ENCODE measurements at places on chromosomes 11 and 22. TPM values are rescaled to one million over a fixed set of nuclear protein-coding genes. Genes with fewer than 3 reads are reported as not detected.

DNA sequence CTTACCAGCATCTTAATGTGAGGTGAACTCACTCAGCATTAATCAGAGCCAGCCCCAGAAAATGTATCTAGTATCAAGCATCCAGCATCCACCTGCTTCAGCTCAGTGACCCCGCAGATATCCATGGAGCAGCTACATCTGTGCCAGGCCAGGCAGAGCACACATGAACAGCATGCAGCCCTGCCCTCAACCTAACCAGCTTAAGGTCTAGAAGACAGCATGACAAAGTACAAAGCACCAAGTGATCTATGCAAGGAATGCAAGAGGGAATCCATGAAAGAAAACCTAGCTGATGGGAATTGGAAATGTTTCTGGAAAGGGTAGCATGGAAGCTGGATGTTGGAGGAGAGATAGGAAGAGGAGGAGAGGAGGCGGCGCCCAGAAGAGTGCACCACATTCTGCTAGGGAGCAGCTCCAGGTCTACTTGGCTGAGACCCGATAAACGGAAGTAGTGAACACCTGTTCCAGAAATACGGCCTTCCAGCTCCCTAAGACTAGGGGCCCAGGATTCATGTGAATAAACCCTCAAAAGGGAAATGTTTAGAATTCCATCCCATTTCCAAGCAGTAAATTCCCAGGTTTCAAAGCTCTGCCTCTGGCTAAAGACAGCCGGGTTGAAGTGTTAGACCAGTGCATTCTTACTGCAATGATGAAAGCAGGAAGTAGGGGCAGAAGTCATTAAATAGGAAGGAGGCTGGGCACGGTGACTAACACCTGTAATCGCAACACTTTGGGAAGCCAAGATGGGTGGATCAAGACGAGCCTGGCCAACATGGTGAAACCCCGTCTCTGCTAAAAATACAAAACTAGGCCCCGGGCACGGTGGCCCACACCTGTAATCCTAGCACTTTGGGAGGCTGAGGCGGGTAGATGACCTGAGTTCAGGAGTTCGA, 23.5 kb upstream of the L3MBTL2 start:
- no peak for DNase-seq
- no peak overlapping the region for H3K4me3 ChIP-seq
- no peaks in the 10 kb centered on the region for H3K27me3 ChIP-seq
- H3K36me3 ChIP-seq = peaks cover 13% of the 10 kb centered on the region
- H3K27ac ChIP-seq = no peak overlapping the region

DNA sequence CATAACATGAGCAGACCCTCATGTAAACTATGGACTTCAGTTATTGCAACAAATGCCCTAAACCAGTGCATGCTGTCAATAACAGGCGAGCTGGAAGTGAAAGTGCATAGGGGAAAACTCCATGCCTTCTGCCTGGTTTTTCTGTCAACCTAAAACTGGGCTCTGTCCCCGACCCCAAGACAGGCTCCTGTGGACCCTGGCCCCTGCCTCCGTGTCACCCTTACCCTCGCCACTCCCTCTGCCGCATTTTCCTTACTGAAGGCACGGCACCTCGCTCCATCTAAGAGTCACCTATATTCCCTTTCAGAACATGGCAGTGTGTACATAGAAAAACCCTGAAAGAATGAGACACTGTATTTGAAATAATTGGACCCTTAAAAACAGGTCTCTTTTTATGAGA, 151.3 kb downstream of the SHANK2 start:
- no peaks in the 10 kb centered on the region for H3K36me3 ChIP-seq
- DNase-seq = no peak
- H3K27me3 ChIP-seq = no peaks in the 10 kb centered on the region
- no peak overlapping the region for H3K27ac ChIP-seq
- H3K4me3 ChIP-seq = no peak overlapping the region

GRCh38 chr11:64903291-64903833, 13.6 kb downstream of the ATG2A start:
- no peak for DNase-seq
- peaks cover 5% of the 10 kb centered on the region for H3K36me3 ChIP-seq
- H3K27ac ChIP-seq = no peak overlapping the region
- H3K4me3 ChIP-seq = no peak overlapping the region
- H3K4me1 ChIP-seq = peaks cover 7% of the 10 kb centered on the region

Gene PRODH
- total RNA-seq = not detected

Gene SAA4
- total RNA-seq = not detected

Gene SLC7A4
- total RNA-seq = not detected
